ENCODE measurements at places on chromosomes 6 and 20.

DNA sequence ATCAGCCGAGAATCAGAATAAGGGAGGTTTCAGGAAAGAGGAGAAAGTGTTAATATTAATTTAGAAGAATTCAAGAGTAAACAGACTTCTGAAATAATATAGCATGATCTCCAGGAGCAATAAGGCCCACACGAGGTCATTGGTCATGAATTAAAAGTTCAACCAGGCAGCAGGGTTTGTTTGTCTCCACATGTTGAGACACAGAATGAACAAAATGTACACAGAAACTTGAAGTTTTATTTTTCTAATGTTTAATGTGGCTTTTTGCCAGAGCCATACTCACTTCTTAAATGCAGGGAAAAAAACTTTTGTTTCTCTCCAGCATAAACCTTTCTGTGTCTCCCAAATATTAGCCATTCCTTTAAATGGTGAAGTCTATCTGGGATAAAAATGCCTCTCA is 504.5 kb downstream of the HDGFL1 start:
- no peak for DNase-seq

GRCh38 chr6:131937226-131937625 is 13.9 kb downstream of the CCN2 start:
- no peak for DNase-seq

DNA sequence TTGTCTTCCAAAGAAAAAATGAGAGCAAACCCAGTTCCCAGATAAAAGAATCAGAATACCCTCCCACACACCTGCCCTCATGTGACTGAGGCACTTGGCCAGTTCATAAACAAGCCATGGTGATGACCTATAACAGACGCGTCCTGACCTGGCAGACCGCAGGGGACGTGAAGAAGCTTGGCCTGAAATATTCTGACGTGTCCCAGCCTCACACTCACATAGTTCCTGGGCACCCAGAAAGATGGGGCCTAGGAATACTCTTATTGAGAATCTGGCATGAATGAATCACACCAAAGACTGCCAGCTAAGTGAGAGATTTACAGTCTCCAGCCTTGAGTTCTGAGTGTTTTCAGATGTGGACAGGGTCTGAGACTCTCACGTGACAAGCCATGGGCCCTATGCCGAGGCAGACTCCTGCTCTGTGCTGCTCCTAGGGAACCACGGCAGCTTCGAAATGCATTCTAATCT is 17.2 kb upstream of the MAP3K4 start:
- no peak for DNase-seq

DNA sequence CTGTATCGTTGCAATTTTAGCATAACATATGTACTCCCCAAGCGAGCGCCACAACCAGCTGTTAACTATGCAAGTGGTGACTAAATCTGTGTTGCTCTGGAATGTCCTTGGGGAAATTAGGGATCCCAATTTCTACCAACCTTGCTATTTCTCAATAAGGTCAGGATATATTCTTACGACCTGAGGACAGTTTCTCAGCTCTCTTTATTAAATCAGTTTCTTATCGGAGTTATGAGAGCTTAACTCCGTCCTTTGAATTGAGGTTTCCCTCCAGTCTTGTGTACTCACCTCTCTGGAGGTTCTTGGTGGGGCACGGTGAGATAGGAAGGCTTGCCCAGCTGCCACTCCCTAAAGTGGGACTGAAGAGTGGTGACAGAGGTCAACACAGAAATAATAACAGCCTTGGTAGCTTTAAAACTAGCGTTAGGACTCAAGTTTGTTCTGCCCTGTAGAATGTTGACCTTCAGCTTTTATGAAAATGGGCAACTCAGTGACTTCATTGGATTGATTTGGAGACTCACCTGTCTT is 694 bp downstream of the MRPS18B start:
- no peak for DNase-seq

DNA sequence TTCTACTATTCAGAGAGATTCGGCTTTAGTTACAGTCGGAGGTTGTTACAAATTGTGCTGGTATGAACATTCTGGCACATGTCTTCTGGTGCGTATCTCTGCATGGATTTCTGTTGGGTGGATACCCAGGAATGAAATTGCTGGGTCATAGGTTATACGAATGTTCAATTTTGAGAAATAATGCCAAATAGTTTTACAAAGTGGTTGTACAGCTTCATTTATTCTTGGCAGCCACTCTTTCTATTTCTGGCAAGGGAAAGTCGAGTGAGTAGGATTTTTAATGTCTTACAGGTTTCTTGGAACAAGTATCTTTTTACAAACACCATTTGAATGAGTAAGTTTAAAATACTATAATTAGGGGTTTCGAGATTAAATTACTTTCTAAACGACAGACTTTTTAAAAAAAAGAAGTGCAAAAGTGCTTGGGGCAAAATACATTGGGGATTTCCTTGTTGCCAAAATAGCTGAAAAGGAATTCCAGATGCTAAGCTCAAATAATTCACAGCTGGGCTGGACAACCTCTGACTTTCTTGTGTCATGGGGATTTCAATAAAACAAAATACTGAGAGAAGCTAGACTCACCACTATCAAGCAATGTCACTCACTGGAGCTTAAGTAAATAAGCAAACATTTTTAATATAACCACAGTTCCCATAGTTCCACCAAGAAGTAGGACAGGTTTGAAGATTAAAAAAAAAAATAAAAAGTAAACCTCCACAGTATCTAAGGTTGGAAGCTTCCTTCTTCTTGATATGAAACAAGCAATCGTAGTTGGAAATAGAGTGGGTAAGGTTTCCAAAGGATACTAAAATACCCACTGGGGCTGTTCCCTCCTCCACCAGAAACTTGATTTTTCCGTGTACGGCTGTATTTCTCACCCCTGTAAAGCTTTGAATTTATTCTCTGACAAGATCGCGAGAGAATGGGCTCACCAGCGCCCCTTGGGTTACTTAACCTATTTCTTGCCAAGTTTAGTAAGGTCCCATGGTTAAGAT is 21.6 kb upstream of the GFOD1 start:
- no peak for DNase-seq

DNA sequence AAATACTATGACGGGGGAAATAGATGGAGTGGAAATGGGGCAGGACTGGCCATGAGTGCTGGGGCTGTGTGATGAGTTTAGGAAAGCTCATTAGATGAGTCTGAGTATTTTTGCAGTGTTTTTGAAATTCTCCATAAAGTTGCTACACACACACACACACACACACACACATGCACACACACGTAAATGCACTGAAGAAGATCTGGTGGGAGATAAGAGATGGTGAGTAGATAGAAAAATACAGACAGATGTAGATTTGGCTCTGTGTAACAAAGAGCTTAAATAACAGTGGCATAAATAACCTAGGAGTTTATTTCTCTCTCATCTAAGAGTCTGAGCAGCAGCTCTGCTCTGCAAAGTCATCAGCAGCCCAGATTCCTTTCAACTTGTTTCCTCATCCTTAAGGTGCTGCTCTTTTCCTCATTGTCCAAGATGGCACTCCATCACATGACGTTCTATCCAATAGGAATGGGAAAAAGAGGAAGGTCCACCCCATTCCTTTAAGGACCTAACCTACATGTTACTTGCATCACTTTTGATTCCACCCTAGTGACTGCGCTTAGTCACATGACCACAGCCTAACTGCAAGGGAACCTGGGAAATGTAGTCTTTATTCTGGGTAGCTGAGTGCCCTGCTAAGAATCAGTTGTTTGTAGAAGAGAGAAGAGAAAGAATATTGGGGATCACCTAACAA is 76.4 kb downstream of the EYA2 start:
- DNase-seq, result peak; percentile 42

DNA sequence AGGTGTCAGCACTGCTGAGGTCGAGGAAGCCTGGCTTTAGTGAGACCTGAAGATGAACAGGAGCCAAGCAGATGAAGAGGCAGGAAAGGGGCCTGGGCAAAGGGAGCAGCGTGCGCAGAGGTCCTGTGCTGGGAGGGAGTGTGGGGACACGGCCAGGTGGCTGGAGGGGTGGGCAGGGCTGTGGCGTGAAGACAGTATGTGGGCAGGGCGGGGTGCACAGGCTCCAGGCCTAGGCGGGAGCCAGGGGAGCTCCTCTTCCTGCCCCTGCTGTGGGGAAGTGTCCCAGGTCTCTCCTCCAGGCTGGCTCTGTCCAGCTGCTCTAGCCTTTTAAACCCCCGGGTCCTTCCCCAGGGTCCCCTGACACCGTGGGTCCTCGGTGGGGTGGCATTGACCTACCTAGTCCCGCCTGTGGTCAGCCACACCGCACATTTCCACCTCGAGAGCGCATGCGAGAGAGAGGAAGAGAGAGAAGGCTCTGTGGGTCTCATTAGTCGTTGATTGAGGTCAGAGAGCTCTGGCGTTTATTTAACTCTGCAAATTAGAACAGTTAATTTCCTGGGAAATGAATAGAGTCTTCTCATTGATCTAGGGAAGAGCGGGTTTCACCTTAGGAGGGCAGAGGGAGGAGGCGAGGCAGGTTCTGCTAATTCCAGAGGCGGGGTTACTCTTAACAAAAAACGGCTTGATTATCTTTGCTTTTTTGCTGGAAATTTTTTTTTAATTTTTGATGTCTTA is 68.8 kb downstream of the CDH4 start:
- DNase-seq, result no peak

DNA sequence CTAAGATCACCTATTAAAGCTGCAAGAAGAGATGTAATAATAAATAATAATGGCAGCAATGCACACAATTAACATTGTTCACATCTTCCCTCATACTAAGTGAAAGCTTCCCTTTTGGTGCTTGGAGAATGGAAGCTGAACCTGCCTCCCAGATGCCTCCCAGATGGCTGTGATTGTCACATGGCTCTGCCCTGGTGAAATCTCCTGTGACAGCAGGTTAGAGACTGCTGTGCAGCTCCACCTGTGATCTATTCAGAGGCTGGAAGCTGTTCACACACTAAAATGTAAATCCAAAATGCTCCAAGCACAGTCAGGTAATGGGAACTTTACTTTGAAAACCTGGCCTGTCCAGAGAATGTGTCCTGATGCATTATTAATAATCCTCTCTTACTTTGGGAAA is 41.7 kb upstream of the RGS17 start:
- DNase-seq, result no peak

DNA sequence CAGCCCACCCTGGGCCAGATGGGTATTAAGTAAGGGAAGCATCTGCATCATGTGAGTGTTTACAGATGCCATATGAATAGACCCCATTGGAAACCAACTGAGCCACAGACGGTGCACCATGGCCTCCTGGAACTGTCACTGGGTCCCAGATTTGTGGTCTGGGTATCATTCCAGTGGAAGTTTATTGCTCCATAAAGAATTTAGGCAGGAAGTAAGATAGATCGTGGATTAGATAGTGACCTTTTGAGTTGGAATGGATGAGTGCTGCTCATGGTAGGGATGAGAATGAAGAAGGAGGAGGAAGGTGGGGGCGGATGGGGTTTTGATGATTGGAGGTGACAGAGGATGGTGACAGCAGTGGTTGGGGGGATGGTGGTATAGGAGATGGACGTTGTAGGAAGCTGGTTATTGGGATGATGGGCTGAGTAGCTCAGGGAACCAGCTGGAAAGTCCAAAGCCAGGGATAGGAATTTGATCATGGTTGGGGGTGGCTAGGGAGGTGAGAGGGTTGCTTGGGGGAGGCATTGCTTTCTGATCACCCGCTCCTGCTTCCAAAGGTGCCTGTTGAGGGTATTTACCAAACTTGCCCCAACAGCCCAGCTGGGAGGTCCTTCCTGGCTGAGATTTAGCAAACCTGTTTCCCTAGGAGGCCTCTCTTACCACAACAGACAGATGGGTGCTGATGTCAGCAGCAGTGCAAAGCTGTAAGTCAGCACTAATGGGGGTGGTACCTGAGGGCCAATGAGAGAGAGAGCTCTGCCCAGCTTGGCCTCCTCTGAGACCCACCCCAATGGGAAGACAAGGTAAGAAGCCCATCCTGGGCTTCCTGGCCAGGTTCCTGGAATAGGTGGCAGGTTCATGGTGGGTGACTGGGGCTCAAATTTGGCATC is 78.0 kb downstream of the VEGFA start:
- no peak for DNase-seq

GRCh38 chr20:25222461-25223178 is 25.3 kb upstream of the PYGB start:
- DNase-seq, result no peak

GRCh38 chr6:5521322-5521721 is 260.0 kb downstream of the FARS2 start:
- DNase-seq, result no peak

GRCh38 chr20:34558320-34559218 is at the start of gene MAP1LC3A:
Gene MAP1LC3A (plus strand): TSS chr20:34558718. CDS start chr20:34558869, 151 bp downstream.
- DNase-seq, result peak; percentile 95

DNA sequence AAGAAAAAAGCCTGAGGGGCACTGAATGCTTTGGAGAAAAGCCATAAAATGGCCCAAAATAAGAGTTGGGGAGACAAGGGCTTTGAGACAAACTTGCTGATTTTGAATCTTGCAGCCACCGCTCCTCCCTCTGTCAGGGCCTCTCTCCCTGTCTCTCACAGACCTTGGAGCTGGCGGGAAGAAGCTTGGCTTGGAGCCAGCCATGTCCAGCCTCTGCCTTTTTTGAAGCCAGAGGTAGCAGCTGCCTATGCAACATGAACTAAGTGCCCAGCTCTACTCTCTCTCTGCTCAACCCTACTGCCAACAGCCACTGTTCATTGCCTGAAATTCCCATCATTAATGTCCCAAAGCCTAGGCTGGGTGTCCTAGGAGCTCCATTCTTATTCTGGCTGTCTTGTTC is 63.7 kb upstream of the CTNNBL1 start:
- no peak for DNase-seq

GRCh38 chr20:48333707-48334106 is 494.1 kb downstream of the PREX1 start:
- DNase-seq, result no peak

- DNase-seq, result no peak
These were observed 31.9 kb downstream of the DUSP22 start for GRCh38 chr6:324116-324728.

DNA sequence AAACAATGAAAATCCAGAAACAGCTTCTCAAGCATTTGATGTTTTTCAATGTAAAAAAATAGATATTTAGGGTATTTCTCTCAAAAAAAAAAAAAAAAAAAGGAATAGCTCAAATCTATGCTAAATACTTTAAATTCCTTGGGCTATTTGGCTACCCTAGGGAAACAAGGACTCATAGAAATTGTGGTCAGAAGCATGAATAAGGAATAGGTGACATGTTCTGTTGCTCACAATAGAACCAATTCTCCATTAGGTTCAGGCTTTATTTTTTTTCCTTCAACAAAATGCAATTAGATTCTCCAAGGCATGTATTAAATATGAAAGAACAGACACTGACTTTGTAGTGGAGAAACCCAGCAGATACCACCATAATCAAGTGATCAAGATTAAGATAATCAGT is 904.3 kb upstream of the FLRT3 start:
- DNase-seq, result no peak

GRCh38 chr6:6724539-6725467 is 136.3 kb downstream of the LY86 start:
- DNase-seq, result peak; percentile 76

DNA sequence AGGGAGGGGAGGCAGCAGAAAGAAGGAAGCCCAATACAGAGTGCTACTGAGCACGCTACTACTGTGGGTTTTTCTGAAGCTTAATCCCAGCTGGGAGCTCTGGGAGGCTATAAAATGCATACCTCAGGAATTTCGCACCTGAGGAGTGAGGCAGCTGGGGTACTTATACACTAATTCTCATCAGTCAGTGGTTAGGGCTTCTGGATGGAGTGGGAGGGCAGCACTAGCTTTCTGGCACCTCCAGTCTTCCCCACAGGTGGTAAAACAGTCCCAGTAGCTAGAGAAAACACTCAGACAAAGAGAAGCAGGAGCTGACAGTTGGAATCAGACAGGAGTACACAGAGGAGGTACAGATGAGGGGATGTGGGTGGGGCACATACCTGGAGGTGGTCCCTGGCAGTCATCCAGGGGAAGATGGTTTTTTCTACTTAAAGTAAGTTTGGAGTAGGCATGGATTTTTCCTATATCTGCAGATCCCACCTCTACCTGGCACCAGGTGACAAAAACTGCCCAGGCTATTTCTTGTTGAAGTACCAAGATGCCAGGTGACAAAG is 37.8 kb downstream of the CPXM1 start:
- DNase-seq, result no peak
